Fibroblast of the conjunctiva (primary cell): ENCODE measurements at places on chromosomes 2 and 18.

GRCh38 chr2:100412881-100413321 is 4.6 kb downstream of the CHST10 start:
- no peak for DNase-seq

DNA sequence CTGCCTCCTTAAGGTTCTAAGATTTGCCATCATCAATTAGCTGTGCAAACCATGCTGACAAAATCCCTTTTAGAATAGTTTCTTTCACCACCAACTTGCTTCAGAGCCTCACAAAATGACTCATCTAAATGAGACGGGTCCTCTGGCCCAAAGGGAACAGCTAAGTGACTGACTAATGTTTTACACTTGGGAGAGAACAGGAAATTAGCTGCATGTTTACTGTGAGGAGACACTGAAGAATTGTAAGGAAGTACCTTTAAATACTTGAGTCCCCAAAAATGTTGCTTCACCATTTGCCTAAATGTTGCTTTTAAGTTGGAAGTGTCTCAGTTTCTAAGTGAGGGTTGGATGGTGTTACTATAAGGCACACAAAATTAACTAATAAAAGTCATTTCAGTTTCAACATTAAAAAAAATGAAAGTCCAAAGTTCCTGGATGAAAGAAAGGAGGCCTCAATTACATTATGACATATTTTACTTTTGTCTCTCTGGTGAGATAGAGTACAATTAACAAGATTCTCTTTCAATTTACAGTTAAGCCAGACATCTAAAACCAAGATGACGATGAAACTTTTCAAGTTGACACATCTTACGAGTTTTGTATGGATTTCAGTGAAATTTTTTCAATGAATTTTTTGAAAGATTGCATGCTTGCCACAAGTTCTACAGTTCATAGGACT is 229.1 kb upstream of the FN1 start:
- peak; percentile 60 for DNase-seq

DNA sequence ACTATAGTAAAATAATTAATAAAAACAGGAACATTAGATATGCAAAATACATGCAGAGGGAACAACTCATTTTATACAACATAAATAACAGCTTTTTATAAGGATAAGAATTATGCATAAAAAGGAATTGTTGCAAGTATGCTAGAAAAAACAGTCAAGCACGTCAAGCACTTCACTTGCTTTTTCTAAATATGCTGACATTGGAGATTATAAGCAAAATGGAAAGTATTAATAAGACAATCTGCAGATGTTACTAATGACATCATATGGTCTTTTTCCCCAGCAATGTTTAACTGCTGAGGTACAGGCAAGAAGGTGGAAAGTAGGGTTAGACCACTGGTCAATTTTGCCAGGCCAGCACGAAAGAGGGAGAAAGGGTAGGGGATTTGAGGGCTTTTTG is 111.7 kb downstream of the HIBCH start:
- DNase-seq: no peak

- DNase-seq: no peak
These were observed 18.0 kb downstream of the NAB1 start for GRCh38 chr2:190666895-190667294.

DNA sequence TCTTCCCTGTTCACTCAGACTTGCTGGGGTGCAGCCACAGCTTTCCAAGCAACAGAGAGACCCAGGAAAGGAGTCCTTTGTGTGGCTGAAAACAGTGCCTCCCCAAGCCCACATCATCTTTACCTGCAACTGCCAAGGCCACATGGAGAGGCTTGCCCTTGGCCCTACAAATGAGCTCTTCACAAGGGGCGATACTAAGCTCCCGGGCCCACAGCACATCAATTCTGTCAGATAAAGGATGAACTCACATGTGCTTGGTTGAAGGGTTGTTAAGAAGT is 42.3 kb upstream of the SH3RF3 start:
- DNase-seq: no peak

DNA sequence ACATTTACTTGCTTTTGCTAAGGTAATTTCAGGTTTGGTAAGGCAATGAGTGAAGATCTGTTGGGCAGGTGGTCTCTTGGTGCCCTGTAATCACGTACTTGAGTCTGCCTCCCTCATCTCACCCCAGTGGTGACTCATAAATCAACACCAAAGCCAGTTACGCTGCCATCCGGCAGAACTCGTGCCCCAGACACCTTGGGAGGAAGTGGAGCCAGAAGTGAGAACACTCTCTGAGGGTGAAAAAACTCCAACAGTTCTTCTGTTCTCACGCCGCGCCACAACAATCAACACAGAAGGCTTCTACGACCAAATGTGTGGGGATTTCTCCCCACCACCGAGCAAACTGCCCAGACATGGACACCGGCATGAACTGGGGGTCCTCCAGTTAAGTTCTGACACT is 206.2 kb downstream of the ARL4C start:
- DNase-seq: no peak
